ENCODE measurements at places on chromosomes 3 and 15.

DNA sequence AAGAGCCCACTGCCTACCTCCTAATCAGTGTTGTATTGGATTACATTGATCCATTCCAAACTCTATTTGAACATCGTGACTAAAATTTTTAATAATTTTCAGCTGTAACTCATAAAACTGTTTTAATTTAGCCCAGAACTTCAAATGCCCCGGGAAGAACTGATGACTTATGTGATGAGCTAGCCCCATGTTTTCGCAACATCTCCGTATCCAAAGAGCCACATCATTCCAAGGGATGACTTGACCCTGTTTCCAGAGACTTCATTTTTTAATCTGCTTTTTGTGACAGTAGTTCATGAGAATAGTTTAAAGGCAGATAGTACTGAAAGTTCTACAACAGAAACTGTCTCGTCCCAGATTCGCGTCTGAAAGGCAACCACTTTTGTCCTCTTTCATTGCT, 97.4 kb downstream of the STAC start:
- DNase-seq, result no peak

DNA sequence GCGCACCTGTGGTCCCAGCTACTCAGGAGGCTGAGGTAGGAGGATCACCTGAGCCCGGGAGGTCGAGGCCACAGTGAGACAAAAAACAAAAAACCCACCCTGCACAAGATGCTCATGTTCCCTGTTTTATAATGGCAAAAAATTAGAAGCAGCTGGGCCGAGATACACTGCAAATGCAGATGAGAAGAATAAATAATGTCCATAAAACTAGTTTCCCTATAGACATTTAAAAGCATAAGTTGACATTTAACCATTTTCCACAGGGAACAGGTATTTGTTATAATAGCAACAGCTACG, 537 bp upstream of the SCAP start:
- DNase-seq, result no peak

DNA sequence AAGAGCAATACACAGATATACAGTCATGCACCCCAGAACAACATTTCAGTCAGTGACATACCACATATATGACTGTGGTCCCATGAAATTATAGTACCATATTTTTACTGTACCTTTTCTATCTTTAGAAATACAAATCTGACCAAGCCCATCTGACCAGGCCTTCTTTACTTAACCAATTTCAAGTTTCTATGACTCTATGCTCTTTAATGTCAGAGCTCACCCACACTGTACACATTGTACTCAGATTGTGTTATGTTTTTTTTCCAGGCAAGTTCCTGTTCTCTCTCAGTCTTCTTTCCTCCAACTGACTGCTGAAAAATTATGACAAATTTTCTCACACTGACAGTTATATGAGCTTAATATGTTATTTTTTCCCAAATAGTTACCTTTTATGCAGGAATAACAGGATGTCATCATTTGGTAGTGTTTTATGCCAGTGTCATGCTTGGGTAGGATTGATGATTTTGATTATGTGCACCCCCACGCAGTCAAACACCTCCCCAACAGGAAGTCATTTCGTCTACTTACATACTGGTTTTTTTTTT, 8.0 kb upstream of the CBLB start:
- no peak for DNase-seq

- no peak for DNase-seq
These were observed 246.1 kb downstream of the ZIC1 start for GRCh38 chr3:147655236-147655635.

- peak; percentile 13 for DNase-seq
These were observed 8.1 kb downstream of the EDEM1 start for GRCh38 chr3:5195605-5196004.

GRCh38 chr3:13171704-13172643, 98.7 kb upstream of the IQSEC1 start:
- no peak for DNase-seq

DNA sequence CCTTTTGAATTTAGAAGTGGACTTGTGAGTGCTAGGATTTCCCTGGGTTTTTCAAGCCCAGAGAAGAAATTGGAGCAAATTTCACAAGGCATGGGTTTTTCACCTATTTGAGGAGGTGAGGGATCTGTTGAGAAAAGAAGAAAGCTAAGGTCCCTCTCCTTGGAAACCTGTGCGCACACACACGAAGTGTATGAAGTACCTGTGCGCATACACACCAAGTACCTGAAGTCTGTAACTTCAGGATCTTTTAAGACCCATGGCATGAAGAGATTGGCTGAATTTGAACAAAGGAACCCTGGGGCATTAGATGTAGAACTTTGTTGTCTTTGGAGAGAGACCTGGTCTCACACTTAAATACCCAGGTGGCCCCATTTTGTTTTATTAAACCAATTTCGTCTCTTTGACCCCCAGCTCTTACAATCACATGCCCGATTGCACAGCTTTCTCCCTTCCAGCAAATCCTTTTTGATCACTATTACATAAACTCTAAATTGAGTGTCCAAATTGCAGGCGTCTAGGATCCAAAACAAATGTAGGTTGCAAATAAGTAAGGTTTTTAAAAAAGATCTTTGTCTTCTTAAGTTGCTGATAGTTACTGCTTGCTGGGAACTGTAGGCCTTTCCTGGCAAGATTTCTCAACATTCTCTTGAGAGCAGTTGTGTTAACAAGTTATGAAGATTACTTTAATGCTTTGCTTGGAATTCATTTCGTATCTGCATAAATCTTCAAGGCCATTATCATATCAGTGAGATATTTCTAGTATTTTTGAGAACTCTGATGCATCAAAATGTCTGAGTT, 64.3 kb downstream of the CMTM8 start:
- no peak for DNase-seq

- DNase-seq, result no peak
These were observed 24.5 kb downstream of the ESYT3 start for GRCh38 chr3:138458774-138459499.

DNA sequence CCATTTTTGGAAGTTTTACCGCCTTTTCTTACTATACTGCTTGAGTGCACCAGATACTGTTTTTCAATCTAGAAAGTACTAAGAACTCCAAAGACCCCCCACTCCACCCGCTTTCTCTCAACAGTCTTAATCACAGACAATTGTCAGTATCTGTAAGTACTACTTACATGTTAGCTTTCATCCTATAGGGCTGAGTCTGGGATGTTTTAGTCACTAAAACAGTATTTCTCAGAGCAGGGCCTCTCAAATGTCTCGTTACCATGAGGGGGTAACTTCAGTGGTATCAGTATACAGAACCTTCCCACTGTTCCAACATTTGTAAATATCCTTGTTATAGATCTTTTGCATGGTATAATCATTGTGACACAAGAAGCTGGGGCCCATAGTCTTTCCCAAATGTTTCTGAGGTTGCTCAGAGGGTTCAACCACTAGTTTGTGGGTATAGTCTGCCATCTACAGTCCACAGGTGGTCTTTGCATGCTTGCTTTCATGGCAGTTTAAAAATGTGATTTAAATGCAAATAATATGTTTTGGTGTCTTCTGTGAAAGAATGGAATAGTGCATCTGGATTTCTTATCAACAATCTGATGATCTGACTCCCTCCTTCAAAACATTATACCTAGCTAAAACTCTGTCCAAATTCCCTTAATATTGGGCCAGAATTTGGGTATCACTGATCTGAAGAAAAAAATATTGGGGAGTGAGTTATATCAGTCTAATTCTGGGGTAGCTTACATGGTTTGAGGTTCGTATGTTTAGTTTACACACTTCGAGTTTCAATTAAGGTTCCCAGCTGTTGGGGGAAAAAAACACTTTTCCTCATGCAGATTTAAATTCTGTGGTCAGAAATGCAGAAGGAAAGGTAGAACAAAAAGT, 18.0 kb upstream of the DNAJC13 start:
- DNase-seq, result no peak

GRCh38 chr15:29131840-29132420, 137.7 kb downstream of the NSMCE3 start:
- no peak for DNase-seq

GRCh38 chr15:25733856-25734679, 129.1 kb downstream of the ATP10A start:
- DNase-seq, result no peak

DNA sequence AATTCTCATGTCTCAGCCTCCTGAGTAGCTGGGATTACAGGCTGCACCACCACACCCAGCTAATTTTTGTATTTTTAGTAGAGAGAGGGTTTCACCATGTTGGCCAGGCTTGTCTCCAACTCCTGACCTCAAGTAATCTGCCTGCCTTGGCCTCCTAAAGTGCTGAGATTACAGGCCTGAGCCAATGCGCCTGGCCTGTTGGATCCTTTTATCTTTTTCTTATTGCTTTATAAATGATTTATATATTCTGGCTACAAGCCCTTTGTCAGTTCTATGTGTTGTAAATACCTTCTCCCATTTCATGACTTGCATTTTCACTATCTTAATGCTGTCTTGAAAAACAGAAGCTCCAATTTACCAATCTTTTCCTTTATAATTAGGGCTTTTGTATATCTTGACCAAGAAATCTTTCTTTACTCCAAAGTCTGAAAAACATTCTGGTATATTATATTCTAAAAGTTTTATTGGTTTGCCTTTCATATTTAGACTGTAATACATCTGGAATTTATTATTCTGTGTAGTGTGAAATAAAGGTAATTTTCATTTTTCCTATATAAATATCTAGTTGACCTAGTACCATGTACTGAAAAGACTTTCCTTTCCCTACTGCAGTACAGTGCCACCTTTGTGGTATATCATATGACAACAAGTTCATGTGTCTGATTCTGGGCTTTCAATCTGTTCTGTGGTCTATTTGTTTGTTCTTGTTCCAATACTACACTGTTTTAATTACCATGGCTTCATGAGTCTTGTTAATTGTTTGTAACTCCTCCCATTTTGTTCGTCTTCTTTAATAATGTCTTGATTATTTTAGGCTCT, 52.9 kb upstream of the RNU6-1 start:
- DNase-seq, result no peak

- DNase-seq, result no peak
These were observed 7.0 kb downstream of the CEP152 start for GRCh38 chr15:48803877-48804276.

DNA sequence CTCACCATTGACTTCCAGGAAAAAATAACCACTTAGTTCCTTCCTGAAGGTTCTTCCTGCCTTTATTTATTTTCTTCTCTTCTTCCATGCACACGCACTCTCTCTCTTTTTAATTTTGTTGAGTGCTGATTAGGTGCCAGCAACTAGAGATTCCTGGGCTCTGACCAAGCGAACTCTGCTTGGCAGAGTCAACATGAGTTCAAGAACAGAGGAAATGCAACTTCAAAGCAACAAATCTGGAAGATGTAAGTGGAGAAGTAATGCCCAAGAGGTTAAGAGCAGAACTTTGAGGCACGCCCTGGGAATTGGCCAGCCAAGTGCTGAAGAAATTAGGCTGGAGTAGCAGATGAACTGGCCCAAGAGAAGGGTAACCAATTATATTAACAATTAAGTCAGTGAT, 8.5 kb downstream of the ERC2 start:
- no peak for DNase-seq

DNA sequence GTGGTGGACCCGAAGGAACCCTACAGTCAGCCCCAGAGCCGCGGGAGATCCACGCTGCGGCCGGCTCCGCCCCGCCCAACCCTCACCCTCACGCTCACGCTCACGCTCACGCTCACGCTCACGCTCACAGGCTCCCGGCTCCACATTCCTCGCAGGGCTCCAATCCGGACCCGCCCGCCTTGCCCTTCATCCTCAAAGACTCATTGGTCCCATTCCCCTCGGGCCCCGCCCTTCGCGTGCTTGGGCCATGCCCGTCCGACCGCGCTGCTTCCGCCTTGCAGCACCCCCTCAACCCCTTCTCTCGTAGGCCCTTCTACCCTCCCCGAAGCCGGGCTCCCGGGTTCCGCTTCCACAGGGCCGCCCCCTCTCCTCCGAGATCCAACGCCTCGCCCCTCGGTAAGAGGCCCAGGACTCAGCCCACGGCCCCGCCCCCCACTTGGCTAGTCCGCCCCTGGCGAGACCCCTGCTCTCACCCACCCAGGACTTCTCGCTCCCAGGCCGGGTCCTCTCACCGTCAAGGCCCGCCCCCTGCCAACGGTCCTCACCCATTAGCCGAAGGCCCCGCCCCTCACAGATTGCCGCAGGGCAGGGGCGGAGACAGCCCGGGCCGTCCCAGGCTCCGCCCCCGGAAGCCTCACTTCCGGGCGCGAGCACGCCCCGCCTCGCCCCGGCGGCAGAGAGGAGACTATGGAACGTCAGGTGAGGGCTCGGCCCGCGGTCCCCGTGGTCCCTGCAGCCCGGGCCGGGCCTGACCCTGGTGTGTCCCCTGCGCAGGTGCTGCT, at the start of gene APEH:
APEH (plus strand) TSS at position 637 of the 782 bp plus-strand sequence; CDS start at position 688, 51 bp downstream.
- peak; percentile 98 for DNase-seq

- DNase-seq, result no peak
These were observed 1.2 kb downstream of the TLNRD1 start for GRCh38 chr15:81002009-81002330.

GRCh38 chr15:45648521-45649200, 13.8 kb downstream of the SQOR start:
- DNase-seq, result no peak

- DNase-seq, result no peak
These were observed 1029.0 kb downstream of the ROBO1 start for GRCh38 chr3:78738833-78739232.

DNA sequence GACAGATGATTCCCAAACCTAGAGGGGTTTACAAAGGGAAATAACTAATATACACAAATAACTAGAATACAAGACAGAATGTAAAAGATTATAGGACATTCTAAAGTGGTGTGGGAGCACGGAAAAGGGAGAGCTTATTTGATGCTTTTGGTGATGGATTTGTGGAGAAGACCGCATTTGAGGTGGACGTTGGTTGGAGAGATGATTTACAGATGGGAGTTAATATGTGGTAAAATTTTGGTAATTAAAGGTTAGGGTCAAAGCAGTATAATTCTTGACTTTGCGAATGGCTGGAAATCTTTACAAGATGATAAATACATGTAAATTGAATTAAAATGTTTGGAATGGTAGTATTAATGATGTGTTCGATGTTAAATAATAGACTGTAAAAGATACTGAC, 1.2 kb downstream of the KNL1 start:
- no peak for DNase-seq

DNA sequence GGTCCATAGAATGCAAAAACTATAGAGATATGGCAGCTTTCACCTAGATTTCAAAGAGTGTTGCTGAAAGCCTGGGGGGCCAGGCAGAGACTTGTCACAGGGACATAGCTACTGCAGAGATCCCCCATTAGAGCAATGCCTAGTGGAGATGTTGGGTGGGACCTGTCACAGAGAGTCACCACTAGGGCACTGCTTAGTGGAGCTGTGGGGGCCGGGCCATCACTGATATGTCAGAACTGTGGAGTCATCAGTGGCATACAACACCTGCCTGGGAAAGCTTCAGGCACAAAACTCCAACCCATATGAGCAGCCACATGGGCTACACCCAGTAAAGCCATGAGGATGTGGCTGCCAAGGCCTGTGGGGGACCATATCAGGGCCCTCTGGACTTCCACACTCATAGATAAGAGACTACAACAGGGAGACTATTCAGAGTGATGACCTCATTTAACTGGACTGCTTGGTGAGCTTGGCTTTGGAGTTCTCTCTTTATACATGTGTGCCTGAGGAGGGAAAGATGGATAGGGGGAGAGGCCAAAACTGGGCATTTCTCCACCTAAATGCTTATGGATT, 176.3 kb downstream of the ZNF621 start:
- no peak for DNase-seq

Data from activated gamma-delta T cell treated with Interleukin-2 at 50 U/mL for 16 hours (primary cell).